ENCODE measurements at places on chromosomes 2 and 18.
A peak's percentile ranks its signal among the peaks of the same experiment; 100 is the strongest.

- peak; percentile 8 for DNase-seq
Measured at GRCh38 chr2:57549642-57550102, 496.9 kb upstream of the VRK2 start.

DNA sequence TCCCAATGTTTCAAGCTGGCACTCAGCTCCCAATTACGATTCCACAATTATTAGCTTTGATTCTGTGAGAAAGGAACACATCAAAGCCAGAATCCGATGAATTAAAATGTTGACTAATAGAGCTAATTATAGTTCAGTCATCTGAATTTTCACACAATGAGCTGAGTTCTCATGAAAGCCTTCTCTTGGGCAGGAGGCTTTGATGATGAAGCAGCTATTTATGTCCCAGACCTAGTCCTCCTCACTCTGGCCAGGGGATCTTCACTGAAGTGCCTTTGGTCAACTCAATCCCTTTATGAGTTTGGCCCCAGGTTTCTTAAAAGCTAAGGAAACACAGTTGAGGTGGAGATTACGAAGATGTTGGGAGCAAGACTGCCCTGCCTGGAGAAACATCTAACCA lies 74.7 kb upstream of the PPM1B start:
- no peak for DNase-seq

DNA sequence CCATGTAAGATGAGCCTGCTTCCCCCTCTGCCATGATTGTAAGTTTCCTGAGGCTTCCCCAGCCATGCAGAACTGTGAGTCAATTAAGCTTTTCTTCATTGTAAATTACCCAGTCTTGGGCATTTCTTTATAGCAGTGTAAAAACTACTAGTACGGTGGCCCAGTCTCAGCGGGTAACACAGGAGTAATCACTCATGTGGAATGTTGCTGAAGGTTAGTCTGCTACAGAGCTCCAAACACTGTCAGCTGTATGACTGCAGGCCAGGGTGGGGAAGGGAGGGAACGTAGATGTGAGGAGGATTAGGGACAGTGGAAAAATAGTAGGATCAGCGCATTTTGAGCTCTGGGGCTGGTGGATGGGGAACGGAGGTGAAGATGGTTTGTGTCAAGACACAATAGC lies 711.2 kb upstream of the SOX11 start:
- DNase-seq = no peak

DNA sequence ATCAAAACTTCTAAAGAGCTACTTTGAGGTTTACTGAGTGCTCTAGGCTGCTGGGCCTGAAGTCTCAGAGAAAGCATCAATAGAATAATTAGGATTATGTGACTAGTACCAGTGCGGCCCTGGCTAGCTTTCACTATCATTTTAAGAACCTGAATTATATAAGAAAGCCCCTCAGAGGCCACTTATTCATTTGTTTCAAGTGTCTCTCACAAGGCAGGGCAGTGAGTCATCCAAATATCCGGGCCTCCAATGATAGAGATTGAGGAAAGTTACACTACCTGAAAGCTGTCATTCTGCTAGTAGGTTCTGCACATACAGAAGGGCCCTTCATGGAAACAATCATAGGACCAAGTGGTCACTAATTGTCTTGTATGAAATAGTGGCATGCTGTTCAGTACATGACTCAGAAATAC lies 193.1 kb downstream of the L3MBTL4 start:
- DNase-seq = no peak

DNA sequence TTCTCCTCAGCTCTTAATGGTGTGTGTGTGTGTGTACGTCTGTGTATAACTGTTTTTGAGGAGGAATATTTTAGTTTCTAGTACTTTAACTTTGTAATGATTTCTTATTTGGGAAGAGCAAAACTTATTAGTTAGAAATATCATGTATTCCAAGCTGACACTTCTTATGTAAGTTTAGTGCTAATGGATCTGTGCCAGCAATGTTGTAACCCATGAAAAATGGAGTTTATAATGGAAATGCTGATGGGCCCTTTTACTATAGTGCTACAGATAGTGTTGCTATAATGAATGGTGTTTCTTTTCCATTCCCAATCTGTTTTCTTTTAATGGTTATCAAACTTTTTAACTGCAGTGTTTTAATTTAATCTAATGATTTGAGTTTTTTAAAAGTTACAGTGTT lies 49.8 kb upstream of the OTX1 start:
- no peak for DNase-seq

GRCh38 chr2:113142290-113142689 lies 14.9 kb downstream of the IL1RN start:
- DNase-seq = no peak

DNA sequence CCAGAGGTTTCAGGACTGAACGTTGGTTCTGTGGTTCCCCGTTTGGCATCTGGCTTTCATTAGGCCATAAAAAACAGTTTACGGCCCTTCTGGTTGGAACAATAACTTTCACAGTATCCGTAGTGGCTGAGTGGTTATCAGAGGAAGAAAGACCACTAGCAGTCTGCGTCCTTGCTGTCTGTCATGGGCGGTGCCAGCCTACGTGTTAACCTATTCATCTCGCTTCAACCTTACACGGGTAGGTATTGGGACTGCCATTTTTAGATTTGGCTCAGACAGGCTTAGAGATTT lies 42.6 kb upstream of the ROCK2 start:
- DNase-seq = no peak

- DNase-seq = peak; percentile 15
Measured at GRCh38 chr2:240437861-240438809, 2.7 kb downstream of the GPC1 start.

- no peak for DNase-seq
Measured at GRCh38 chr2:78701546-78701945, 324.0 kb upstream of the REG3G start.

- DNase-seq = no peak
Measured at GRCh38 chr2:150051004-150051403, 436.5 kb downstream of the RND3 start.

DNA sequence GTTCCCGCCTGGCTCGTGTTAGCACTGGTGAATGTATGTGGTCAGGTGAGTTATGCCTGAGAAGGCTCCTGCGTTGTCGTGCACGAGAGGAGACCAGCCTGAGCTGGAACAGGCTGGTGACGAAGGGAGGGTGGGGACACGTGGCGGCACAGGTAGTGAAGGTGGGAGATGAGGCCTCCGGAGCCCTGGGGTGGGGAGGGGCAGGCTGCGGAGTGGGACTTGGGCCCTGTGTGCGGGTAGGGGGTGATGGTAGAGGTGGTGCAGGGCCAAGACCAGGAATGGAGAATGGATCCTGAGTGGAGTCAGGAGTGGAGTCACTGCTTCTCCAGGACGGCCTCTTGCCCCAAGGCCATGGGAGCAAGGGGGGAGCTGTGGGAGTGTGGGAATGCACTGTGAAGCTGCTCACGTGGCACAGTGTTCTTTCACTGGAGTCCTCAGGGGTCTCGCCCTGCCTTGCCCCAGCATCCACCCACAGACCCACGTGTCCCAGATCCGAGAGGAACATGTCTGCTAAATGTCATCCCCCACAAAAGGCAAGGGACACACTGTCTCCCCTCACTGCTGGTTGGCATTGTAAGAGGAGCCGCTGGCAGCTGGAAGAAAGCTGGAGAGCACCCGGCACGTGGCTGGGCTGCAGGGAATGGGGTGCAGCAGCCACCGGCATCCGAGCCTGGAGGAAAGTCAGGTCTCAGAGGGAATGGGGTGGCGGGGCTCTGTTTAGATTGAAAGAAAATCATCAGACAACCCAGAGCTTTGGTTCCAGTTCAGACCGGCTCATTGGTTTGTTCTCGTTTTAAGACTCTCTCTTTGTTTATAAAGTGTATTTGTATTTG lies 63.7 kb downstream of the CYP26B1 start:
- DNase-seq = no peak

GRCh38 chr2:128425731-128426620 lies 107.3 kb upstream of the HS6ST1 start:
- no peak for DNase-seq

All from NCI-H146 (cell line).